Renal cortex interstitium (tissue), 15 donors: ENCODE measurements at places on chromosomes 6 and 20. TPM values are rescaled to one million over a fixed set of nuclear protein-coding genes. Genes with fewer than 3 reads are reported as not detected.

- DNase-seq = no peak
Measured at GRCh38 chr6:134230087-134230700, 87.7 kb downstream of the SGK1 start.

GRCh38 chr20:25289886-25290597, 42.2 kb downstream of the PYGB start:
- DNase-seq = no peak

- DNase-seq = no peak
Measured at GRCh38 chr20:63060057-63060991, 53.6 kb upstream of the BHLHE23 start.

The SGK1 gene
- 75.8 TPM for polyA plus RNA-seq

The GNAS-AS1 gene
- 1.4 TPM for polyA plus RNA-seq

The CLPSL2 gene
- polyA plus RNA-seq = not detected

- DNase-seq = no peak
Measured at GRCh38 chr6:64717281-64717680, 989.7 kb downstream of the EYS start.

The OTOR gene
- 0.20 TPM for polyA plus RNA-seq

GRCh38 chr6:88749849-88750248, 213.6 kb downstream of the RNGTT start:
- DNase-seq = no peak

- DNase-seq = no peak
Measured at GRCh38 chr6:159701413-159701999, 8.5 kb upstream of the SOD2 start.

The PSMB9 gene
- 6.7 TPM for polyA plus RNA-seq

The ZSCAN9 gene
- 31.8 TPM for polyA plus RNA-seq

- no peak for DNase-seq
Measured at GRCh38 chr6:62286470-62286843, 432 bp upstream of the KHDRBS2 start.

The SRMS gene
- 0.17 TPM for polyA plus RNA-seq

DNA sequence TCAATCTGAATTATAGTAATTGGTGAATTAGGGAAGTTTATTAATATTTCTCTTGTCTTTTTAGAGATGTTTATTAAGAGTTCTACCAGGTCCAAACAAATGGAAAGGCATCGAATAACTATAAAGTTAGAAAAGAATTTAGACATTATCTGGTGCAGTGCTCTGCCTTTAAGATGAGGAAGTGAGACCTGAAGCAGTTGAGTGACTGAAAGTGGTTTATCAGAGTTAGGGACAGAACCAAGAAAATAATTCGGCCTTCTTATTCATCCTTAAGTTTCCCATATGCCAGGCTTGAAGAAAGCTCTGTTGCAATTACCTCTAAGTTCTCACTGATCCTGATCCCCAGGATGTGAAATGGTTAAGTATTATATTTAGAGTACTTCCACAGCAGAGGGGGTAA, 94.2 kb upstream of the FLRT3 start:
- no peak for DNase-seq

The NR2E1 gene
- polyA plus RNA-seq = not detected

GRCh38 chr6:75618437-75618836, 16.8 kb downstream of the SENP6 start:
- DNase-seq = no peak

DNA sequence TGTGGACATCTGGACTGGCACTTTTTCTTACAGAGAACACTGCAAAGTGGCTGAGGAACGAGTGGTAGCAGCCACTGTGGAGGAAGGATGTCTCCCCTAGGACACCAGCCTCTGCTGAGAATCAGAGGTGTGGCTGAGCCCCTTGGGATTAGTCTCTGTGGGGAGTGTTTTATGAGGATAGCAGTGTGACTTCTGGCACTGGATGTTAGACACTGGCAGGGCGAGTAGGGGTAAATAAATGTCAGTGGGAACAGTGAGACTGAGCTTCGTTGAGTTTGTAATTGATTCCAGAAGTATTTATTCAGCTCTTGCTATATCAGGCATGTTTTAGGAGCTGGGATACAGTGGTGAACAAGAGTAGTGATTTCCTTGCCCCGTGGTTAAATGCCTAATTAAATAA, 124.0 kb downstream of the JARID2 start:
- no peak for DNase-seq

DNA sequence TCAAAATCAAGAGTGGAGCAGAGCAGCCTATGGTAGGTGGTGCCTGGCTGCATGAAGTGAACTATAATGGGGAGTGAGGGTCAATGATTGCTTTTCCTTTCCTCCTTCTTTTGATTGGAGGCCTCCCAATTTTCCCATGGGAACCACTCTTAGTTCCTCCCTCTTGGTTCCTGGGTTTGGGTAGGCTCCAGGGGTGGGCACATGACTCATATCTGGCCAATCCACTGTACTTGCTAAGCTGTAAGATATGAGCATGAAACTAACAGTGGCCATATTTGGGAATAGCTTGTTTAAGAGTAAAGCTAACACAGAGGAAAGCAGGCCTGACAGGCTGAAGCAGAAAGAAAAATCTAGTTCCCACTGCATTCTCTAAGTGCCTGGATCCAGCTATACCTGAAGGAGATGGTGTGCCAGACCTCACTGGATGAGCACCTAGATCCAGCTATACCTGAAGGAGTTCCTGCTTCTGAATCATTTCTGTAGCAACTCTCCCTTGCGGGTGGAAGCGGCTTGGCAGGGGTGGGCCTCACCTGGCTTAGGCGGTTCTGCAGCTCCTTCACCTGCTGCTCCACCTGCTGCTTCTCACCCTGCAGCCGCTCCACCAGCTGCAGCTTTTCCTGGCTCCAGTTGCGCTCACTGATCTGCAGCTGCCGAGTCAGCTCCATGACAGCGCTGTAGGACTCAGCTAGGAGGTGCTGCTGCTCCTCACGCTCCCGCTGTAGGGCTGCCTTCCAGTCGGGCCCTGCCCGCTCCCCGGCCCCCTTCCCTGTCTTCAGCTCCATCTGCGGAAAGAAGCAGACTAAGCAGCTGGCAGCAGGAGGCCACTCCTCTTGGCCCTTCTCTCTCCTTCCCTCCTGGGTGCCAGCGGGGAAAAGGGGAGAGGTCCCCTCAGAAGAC, 29.0 kb upstream of the DSN1 start:
- no peak for DNase-seq
